ENCODE measurements at places on chromosomes 11 and 22.

DNA sequence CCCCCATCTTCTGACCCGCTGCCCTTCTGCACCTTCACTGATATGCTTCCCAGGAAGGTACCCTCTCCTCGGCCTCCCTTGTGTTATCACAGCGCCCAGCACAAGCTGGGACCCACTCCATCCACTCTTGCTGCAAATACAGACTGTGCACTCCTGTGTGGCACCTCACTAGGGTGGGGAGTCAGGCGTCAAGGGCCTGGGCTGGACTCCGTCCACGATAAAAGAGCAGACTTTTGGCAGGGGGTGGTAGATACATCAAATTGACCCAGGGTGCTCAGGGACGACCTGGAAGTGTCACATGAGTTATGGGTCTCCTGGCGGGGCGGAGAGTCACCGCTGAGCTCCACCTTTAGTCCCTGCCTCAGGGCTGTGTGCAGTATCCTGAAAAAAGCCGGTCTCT, 908 bp downstream of the TRPM5 start:
- DNase-seq = no peak

DNA sequence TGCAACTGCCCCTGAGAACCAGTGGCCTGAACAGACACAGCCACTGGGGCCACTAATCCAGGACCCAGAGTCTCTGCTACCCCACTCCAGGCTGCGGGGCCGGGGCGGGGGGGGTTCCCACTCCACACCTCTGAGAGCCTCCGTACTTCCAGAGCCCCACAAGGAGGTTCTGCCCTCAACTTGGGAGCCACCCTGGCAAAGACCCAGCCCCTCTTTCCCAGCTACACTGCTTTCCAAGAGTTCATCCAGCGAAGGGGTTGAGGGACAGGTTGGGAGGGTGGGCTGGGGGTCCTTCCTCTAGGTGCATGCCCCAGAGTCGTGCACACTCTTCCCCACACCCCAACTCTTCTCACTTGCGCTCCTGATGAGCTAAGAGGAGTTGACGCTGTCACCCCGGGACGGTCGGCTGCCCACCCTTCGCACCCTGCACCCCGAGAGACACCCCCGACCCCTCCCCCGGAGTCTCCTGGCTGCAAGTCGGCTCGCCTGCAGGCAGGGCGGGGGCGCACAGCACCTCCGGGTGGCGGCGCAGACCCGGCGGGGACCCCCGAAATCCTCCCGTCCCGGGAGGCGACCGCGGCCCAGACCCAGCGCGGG, 531 bp downstream of the RAB3IL1 start:
- DNase-seq = peak; percentile 71

- no peak for DNase-seq
Measured at GRCh38 chr11:12393691-12394090, 16.3 kb downstream of the PARVA start.

DNA sequence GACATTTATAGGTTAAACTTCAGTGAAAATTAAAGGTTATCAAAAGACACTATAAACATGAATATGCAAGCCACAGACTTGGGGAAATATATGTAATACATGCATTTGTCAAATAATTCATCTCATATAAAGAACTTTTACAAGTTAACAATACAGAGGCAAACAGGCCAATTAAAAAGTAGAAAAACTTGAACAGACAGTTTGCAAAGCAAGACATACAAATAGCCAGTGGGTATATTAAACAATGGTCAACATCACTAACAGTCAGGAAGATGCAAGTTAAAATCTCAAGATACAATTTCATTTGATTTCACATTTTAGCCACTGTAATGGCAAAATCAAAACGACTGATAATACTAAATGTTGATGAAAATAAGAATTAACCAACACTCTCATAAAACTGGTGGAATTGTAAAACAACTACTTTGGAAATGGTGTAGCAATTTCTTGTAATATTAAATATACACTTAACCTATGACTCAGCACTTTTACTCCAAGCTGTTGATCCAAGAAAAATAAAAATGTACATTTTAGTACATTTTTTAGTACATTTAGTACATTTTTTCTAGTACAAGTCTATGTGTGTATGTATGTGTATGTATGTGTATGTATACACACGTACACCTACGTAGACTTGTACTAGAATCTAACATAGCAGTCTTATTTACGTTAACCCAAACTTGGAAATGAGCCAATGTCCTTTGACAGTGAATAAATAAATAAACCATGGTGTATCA, 62.8 kb downstream of the LRRC74B start:
- no peak for DNase-seq

GRCh38 chr11:849951-850774, 7.5 kb downstream of the TSPAN4 start:
- DNase-seq = no peak

DNA sequence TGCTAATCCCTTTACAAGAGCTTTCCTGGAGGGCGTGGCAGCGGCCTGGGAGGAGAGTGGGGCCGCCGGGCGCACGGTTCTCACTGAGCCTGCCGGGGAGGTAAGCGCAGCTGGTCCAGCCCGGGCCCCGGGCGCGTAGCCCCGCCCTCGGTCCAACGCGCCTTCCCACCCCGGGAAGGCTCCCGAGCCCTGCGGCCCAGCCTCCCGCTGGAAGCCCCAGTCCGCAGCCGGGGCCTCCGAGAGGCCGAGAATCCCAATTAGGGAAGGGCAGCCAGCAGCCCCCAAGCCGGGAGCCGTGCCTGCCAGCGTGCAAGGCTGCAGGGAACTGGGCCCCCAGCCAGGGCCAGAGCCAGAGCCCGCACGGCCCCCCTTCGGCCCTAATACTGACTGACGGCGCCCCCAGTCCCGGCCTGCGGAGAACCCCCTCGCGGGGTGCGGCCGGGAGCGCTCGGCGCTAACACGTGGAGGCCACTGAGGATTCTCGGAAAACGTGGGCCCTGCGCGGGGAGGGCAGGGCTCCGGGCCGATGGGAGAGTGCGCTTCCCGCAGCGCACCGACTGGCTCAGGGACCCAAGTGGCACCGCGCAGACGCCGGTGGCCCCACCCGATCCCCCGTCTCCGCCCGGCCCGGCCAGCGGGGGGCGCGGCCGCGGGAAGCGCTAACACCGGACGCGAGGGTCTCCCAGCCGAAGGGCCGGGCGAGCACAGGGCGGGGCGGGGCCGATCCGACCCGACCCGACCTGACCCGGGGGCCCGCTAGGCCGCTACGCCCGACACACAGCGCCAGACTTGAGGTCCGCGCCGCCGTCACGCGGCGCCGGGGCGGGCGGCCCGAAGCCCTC, 5.7 kb downstream of the ZFTA start:
- peak; percentile 73 for DNase-seq

DNA sequence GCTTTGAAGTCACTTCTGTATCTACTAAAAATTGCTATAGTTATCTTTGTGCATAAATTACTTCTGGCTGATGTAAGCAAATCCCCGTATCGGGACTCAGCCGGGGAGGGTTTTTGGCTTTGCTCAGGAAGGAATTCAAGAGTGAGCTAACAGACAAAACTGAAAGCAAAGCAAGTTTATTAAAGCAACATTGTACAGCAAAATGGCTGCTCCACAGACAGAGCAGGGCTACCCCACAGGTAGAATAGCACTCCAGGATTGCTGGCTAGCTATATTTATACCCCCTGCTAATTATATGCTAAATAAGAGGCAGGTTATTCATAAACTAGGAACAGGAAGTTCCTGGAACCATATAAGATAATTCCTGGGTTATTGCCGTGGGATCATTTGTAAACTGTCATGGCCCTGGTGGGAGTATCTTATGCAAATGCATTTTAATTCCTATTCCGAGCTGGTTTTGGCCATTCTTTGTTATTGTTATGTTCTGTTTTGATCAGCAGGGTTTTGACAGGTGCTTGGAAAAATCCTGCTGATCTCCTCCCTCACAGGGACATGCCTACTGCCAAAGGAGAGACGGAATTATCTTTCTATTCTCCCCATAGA, 15.2 kb downstream of the MIF start:
- DNase-seq = no peak

- DNase-seq = no peak
Measured at GRCh38 chr11:115496892-115497291, 7.3 kb downstream of the CADM1 start.

GRCh38 chr11:130601141-130601540, 152.7 kb downstream of the ADAMTS15 start:
- peak; percentile 77 for DNase-seq

DNA sequence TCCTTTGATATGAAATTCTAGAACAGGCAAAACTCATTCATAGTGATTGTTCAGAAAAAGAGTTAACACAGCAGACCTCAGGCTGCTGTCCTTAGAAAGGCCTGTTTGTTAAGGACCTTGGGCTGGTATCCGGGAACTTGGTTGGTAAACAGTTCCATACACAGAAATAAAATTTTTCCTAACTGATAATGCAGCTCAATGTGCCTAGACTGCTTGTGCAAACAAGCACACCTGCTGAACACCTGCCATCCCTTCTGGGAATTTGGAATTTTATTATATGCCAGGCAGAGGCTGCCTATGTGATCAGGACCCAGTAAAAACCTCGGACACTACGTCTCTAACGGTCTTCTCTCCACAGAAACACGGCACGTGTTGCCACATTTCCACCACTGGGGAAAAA, 11.5 kb downstream of the THAP12 start:
- no peak for DNase-seq

DNA sequence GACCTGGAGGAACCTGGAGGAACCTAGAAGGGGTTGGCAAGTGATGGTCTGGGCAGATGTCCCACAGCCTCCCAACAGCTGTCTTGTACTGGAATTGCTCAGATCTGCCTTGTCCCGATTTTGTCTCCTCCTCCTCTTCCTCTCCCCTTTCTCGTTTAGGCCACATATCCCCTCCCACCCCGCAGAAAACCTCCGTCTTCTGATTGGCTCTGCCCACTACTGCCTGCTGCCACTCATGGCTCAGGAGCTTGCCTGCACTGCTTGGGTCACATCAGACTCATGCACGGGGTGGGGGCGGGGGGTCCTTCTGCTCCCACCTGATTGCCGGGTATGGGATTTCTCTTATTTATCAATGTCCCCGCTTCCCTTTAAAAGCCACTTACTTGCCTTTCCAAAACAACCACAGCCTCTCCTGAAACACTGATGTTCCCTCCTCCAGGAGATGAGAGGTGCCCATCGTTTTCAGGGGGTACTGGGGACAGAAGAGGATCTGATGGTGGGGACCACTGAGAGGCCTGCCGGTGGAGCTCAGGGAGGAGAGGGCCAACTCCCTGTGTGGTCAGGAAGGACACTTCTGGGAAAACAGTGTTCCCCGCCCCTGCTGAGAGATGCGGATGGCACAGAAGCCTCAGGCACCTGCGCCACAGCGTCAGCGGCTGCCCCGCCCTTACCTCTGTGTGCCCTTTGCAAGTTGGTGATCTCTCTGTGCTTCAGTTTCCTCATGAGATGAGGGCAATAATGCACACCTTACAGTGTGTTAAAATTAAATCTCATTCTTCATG, 14.7 kb downstream of the TOM1 start:
- DNase-seq = no peak

DNA sequence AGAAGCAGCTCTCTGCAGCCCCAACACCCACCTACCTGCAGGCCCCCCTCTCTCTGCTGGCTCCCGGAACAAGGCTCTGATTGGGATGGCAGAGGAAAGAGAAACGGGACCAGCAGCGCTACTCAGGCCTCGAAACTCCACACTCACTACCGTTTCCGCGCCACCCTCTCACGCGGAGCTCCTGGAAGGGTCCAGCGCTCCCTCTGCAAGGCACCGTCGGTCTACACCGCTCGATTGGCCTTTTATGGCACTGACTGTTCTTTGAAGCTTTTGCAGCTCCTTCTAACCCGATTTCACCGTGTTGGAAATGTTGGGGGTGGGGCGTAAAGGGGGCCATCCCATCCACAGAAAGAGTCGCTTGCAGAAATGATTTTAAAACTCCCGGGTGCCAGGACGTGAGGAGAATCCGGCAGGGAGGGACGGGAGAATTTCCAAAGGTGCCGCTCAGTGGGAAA, 323 bp upstream of the PANX1 start:
- peak; percentile 67 for DNase-seq

GRCh38 chr11:118930094-118930712, 4.5 kb upstream of the BCL9L start:
- DNase-seq = peak; percentile 90

GRCh38 chr11:92852946-92853345, 116.5 kb upstream of the MTNR1B start:
- DNase-seq = no peak

- no peak for DNase-seq
Measured at GRCh38 chr11:36550385-36551115, 17.3 kb upstream of the RAG1 start.

- peak; percentile 33 for DNase-seq
Measured at GRCh38 chr22:42991010-42991651, 23.8 kb downstream of the PACSIN2 start.

DNA sequence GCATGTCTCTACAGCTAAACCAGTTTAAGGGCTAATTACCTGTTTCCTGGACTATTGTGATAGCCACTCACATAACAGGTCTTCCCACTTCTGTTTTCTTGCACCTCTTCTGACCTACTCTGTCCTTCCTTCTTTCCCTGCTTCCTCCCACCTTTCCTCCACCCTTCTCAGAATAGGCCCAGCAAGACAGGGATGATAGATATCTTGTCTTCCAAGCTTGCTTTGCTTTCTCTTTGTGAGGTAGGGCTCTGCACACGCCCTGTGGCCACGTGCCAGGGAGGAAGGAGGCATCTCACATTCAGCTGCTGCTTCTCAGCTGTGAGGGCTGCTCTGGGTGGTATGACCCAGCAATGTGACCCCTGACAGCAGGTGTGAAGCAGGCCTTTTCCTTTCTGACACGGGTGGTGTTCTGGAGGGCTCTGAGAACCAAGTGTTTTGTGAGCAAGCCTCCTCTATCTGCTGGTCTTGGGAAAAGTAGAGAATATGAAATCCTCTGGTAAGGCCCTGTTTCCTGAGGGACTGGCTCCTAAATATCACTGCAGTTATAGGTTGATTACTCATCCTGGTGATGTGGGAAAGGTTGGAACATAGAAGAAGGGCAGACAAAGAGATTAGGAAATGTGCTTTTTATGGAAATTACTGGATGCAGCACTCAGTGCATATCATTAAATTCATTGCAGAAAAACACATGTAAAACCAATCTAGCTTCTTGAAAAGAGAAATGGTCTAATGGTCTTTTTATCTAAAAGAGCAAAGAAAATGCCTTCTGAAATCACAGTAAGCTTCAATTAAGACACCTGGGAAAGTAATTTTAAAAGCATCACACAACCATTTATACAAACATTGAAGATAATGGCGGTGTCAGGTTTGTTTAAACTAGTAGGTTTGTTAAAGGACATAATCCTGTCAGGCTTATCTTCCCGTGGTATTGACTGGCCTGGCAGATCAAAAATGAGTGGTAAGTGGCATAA, 8.5 kb downstream of the AMOTL1 start:
- DNase-seq = no peak

DNA sequence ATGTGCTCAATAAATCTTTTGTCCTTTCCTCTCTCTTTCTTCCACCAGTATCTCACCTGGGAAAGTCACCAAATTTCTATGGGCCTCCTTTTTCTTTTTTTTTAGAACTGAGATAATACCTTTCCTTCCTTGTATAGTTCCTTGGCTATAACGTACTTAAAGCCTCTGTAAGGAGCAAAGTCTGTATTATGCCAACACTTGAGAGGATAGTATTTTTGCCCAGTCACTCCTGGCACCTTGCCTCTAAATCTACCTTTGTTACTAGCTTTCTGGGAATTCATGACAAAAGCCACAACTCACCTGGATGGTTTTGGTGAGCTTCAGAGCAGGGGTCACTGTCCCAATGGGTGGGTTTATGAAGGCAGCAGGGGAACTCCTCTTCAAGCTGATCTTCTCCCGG, 12.2 kb downstream of the POLDIP3 start:
- DNase-seq = no peak

- DNase-seq = no peak
Measured at GRCh38 chr11:79291948-79292347, 148.9 kb downstream of the TENM4 start.

- peak; percentile 83 for DNase-seq
Measured at GRCh38 chr22:35629406-35630216, 12.5 kb upstream of the MB start.

Measured in sciatic nerve (tissue), 2 donors.